Activated CD4-positive, alpha-beta T cell treated with anti-CD3 and anti-CD28 coated beads, Interleukin-10, Interleukin-2, amounts not matched to agents 100 ng/mL and 50 ng/mL, durations not matched to agents 16 hours and 8 hours (primary cell): ENCODE measurements at places on chromosomes 5 and 9.

- no peak for DNase-seq
Measured at GRCh38 chr5:6003040-6003825, 375.1 kb downstream of the MED10 start.

GRCh38 chr9:137281345-137282116, 4.0 kb downstream of the TOR4A start:
- no peak for DNase-seq

DNA sequence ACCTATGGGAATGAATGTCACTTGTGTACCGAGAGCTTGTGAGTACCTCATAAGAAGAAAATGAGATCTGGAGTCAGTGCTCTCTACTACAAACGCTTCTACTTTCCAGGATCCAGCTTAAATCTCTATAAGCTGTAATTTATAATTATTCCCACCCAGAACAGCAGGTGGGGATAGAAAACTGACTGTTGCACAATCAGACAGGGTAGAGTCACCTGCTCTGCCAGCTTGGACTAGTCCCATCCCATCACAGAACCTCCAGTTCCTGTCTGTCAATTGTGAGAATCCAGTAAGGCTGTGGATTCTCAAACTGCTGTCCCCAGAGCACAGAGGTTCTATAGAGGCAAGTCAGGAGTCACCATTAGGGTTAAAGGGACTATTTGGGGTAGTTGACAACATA, 2.0 kb downstream of the SPINK7 start:
- no peak for DNase-seq

- no peak for DNase-seq
Measured at GRCh38 chr5:93580063-93580926, 724 bp downstream of the NR2F1-AS1 start.

DNA sequence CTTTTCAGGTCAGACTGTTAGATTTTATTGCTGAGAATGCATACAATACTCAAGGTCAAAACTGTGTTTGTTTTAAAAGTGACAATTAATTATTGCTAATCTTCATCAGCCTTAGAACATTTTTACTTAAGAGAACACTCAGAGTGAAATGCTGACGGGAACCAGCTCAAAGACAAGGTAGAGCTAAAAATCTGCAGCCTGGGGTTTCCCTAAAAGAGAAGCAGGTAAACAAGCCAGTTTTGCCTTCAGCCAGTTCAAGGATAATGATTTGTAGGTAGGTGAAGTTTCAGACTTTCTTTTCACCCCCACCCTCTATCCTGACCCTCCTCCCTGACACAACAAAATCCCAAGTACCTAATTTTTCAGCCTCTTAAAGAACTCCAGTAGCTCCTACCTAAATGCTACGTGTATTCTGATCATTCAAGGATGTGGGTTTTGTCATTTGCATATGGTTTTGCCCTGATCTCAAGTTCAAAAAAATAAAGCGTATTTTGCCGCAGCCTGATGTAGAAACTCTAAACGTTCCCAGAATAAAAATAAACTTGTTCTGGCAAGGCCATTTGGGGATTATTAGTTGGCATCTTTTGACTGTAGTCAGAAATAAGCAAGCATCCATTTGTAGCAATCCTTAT, 407.2 kb downstream of the EFNA5 start:
- no peak for DNase-seq

- no peak for DNase-seq
Measured at GRCh38 chr9:79155308-79155707, 416.5 kb upstream of the TLE4 start.

DNA sequence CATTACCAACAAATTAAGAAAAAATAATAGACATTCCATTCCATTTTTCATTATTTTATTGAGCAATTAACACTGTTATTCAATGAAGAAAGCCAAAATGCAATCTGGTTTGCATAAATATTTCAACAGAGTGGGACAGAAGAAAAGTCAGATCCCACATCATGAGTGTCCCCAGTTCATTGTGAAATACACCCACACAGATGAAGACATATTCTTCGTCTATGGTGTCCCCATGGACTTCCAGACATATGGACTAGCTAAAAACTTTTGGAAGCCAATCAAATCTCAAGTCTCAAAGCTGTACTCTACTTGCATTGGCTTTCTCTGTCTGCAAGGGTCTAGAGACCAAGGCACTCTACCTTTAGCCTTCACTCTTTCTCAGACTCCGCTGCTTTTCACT, 194.3 kb downstream of the SEMA5A start:
- DNase-seq, result no peak

DNA sequence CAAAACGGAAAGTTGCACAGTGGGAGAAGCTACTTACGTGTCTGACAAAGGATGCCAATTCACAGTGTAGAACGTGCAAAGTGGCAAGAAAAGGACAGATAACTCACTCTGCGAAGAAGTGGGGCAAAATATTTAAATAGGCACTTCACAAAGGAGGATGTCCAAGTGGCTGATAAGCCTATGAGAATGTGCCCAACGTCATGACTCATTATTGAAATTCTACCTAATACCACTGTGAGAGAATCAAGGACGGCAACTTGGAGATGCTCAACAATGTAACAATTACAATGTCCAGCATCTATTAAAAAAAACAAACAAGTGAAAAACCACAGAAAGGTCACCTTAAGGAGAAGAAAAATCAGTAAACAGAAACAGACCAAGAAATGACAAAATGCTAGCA, 59.0 kb downstream of the NACC2 start:
- DNase-seq, result no peak

- no peak for DNase-seq
Measured at GRCh38 chr5:135458356-135458755, 6.2 kb upstream of the TIFAB start.

DNA sequence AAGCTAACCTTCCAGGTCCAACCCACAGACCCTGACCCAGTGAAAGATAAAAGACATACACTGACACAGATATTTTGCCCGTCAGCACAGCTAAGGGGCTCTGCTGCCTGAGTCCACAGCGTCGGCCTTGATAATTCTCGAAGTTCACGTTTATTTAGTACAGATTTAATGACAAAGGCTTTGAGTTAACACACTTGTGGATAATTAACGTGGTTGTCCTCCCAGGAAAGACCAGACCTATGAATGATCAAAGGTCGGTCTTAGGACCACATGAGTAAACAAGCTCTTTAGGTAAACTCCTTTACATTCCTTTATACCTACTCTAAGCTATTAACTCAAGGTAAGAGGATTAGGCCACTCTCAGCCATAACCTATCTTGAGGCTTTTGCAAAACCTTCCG, 11.3 kb upstream of the TEX10 start:
- no peak for DNase-seq

DNA sequence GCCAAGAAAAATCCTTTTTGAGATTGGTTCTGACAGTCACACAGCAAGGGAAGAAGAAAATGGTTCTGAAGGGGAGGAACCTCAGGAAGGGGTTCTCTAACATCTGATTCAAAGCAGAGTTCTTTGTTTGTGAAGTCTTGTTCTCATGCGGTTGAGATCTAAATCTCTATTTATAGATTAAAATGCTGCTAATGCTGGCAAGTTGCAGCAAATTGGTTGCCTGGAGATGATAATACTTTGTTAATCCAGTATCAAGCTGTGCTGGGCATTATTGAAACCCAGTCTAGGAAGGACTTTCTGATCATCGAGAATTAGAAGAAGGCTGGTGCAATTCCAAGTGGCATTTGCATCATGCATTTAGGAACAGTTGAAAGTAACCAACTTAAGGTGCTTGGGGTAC, 34.0 kb upstream of the SLC28A3 start:
- DNase-seq, result no peak

- DNase-seq, result no peak
Measured at GRCh38 chr5:137142764-137143605, 356.1 kb downstream of the SPOCK1 start.

GRCh38 chr5:14190194-14191164, 47.3 kb downstream of the TRIO start:
- no peak for DNase-seq

DNA sequence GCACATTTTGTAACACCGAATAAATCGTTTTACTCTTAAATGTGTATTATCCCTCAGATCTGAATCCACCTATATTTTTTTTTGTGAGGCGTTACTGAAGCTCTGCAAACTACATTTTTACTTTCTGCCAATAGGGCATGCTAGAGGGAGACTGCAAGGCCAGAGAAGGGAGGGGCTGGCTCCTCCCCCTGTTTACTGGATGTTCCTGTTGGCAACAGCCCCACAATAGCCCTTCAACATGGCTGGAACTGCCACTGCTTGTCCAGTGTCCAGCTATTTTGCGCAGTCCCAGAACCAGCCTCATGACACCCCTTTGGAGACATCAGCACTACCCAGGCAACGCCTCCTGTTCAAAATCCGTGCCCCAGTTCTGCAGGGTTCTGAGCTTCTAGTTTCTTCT, 85.4 kb upstream of the MIER3 start:
- no peak for DNase-seq

GRCh38 chr5:168750926-168751325, 171.8 kb upstream of the PANK3 start:
- no peak for DNase-seq

- DNase-seq, result peak; percentile 93
Measured at GRCh38 chr9:109320742-109321448, at the start of gene EPB41L4B. EPB41L4B (minus strand) TSS chr9:109321059; CDS start chr9:109320446, 613 bp downstream.

GRCh38 chr9:6805532-6805931, 47.8 kb downstream of the KDM4C start:
- DNase-seq, result no peak

DNA sequence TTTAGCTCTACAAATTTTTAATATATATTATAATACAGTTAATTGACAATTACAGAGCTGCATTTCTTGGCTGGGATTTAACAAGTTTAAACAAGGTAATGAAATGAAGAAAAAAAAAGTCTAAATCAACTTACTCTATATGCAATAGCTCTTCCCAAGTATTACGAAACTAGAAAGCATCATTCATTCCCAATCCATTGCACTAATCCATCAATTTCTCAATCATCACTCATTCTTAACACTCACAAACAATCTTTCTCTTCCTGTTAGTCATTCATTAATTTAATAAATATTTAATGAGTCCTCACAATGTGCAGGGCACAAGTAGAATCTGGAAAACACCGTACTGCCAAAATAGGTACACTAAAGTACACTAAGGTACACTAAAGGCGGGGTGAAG, 42.9 kb upstream of the APBA1 start:
- no peak for DNase-seq

GRCh38 chr5:50694027-50694590, 27.7 kb downstream of the PARP8 start:
- DNase-seq, result peak; percentile 23

- DNase-seq, result no peak
Measured at GRCh38 chr9:8437876-8438275, 638.3 kb upstream of the DMAC1 start.

DNA sequence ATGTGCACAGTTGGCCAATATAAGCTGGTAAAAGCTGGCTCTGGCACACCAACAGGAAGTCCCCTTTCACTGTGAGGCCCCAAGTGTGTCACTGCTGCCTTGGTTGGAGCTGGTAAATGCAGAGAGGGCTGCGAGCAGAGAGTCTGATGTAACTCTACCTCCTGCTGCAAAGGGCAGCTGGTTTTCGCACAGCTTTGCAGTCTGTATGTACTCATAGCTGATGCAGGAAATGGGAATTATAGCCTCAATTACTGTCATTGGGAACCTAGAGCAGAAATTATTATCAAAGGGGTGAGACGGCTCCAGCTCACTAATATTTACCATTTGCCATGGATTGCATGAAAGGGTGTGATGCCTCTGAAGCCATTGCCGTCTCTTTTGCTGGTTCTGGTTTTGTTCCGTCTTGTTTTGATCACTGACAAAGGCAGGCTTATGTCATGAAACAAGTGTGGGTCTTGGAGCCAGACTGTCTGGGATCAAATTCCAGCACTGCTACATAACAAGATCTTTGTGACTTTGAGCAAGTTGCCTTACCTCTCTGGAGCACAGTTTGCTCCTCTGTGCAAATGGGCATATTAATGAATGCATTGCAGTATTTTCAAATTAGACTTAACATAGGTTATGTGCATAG, 124.3 kb upstream of the SLC25A48 start:
- DNase-seq, result no peak

DNA sequence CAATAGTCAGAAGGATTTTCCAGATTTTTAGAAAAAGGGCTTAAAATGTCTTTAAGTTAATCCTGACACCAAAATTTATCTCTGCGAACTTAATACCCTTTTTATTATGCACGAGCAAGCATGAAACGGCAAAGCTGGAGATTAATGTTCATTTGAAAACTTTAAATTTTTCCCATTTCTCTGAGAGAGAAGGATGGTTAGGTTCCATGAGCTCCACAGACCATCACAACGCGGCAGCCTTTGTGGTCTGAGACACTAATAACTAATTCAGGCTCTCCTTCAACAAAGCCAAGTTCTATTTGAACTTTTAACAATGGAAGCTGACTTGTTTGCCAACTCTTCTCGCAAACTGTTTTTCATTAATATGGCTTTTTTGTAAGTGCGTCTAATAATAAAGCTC, 94.7 kb downstream of the MYO10 start:
- no peak for DNase-seq

GRCh38 chr9:108688676-108689075, 167.1 kb downstream of the ACTL7B start:
- no peak for DNase-seq

- no peak for DNase-seq
Measured at GRCh38 chr5:149470942-149471341, 80.3 kb downstream of the CSNK1A1 start.

GRCh38 chr9:132637801-132638200, 32.0 kb downstream of the DDX31 start:
- no peak for DNase-seq

- DNase-seq, result no peak
Measured at GRCh38 chr5:170846416-170846815, 15.4 kb upstream of the RANBP17 start.

- DNase-seq, result no peak
Measured at GRCh38 chr5:150242251-150242894, 47.2 kb downstream of the CAMK2A start.

DNA sequence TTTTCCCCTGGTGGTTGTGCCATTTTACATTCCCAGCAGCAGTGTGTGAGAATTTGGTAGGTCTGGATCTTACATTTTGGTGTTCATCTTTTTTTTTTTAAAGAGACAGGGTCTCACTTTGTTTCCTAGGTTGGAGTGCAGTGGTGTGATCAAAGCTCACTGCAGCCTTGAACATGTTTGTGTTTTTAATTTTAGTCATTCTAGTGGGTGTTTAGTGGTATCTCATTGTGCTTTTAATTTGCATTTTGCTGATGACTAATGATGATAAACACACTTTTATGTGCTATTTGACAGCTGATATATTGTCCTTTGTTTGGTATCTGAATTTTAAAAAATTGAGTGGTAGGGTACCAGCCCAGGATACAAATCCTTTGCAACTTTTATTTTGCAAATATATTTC, 53.4 kb upstream of the POMT1 start:
- no peak for DNase-seq

- DNase-seq, result no peak
Measured at GRCh38 chr5:140633021-140633471, at the start of gene CD14. CD14 (minus strand) TSS chr5:140633175; CDS start chr5:140633071, 104 bp downstream.

DNA sequence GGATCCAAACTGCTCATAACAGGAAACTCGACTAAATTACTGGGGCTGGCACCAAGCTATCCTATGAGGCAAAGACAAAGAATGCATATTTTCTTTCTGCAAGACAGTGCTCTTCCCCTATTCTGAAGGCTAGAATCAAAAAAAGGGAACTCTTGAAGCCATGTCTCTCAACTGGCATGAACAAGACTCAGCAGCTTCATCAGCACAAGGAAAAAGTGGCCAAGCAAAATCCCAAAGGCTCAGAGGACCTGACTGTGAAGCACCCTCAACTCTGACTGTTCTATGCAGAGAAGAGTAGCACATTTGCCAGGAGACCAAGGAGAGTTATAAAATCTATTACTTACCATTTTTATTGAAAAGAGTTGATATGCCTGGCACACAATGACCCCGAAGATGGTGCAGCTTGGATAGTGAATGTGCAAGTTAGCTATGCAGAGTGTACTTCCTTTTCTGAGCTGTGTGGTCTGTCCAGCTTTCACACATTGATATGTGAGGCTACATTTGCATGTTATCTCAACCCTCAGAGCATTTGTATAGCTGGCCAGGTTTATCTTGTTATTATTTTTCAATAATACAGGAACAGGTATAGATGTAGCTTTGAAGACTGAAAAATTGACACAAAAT, 51.0 kb upstream of the FYB1 start:
- DNase-seq, result no peak
